ENCODE measurements at places on chromosomes 2 and 18.

DNA sequence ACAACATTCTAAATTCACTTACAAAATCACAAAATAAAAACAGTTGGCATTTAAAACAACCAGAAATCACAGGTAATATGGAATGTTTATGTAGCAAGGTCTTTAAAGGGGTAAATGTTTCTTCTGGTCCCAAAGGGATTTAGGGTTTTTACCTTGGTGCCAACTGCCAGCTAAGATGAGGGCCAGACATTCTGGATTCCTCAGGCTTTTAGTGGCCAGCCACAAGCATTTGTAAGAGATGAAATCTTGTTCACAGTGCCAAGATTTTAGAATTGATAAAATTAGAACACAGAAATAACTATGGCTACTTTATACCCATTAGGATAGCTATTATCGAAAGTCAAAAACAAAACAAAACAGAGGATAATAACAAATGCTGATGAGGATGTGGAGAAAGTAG lies 60.4 kb upstream of the CDKL4 start:
- DNase-seq: no peak

GRCh38 chr2:235920216-235920865 lies 247.8 kb downstream of the GBX2 start:
- no peak for DNase-seq

- DNase-seq: no peak
These were observed 293.5 kb downstream of the SETBP1 start for GRCh38 chr18:44974174-44974573.

- no peak for DNase-seq
These were observed 366.9 kb upstream of the GALNT5 start for GRCh38 chr2:156890529-156891148.

GRCh38 chr2:11457935-11458334 lies 8.0 kb downstream of the E2F6 start:
- no peak for DNase-seq

GRCh38 chr2:121907928-121908327 lies 152.5 kb downstream of the TSN start:
- no peak for DNase-seq

DNA sequence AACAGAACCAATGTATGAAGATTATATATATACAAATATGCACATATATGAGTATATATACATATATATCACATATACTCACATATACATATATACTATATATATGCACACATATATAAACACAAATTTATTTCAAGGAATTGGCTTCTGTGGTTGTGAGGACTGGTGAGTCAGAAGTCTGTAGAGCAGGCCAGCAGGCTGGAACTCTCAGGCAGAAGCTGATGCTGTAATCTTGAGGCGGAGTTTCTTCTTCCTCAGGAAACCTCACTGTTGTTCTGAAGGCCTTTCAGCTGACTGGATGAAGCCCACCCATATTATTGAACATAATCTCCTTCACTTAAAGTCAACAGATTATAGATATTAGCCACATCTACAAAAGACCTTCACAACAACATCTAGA lies 143.9 kb upstream of the CREB1 start:
- DNase-seq: no peak

GRCh38 chr2:186917866-186918265 lies 68.9 kb upstream of the ZSWIM2 start:
- DNase-seq: no peak

DNA sequence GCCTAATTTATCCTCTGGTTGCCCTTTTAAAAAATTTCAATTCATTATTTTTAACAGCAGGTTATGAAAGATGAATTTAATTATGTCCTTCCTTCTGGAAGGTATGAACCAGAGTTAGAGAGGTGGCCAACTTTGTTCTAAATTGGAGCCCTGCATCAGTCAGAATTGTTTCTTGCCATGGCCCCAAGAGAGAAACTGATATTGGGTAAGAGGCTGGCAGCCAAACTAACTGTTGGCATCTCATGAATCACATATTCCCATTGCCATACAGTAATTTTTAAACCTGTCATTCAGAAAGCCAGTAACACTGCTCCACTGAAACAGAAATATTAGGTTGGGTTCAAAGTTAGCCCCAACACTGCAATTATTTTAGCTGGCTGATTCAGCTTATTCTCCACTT lies 67.4 kb downstream of the SMAD2 start:
- DNase-seq: no peak

DNA sequence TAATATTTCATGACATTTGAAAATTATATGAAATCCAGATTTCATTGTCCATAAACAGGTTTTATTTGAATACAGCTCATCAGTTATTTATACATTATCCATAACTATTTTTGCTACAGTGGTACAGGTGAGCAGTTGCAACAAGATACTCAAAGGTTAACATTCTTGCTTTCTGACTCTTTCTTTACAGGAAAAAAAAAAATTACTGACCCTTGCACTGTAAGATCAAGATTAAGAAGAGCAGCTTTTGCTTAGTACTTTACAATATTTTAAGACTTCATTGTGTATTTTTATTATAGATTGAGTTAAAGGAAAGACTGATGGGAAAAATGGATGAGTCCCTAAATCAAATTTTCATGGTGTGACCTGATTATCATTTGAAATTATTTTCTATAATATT lies 11.2 kb downstream of the ETAA1 start:
- no peak for DNase-seq

DNA sequence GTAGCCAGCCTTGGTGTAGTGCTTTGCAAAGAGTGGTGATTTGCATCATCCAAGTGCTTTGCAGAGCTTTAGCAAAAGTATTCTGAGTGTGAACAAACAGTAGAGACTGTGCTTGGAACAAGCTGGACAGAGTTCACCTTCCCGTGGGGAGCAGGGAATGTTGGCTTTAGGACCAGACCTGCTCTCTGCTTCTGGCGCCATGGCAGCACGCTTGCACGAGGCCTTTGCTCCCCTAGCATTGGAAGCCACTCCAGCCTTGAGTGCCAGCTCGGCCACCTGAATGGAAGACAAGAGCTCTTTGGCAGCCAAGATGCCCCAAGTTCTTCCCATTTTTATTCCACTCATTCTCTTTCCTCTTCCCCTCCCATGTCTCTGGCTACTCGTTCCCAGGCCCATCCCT lies 250.8 kb upstream of the OSR1 start:
- DNase-seq: no peak

- DNase-seq: no peak
These were observed at the start of gene LYPD1 for GRCh38 chr2:132669908-132670495. Gene LYPD1 (minus strand): TSS chr2:132670205. CDS start chr2:132669932, 273 bp downstream.

DNA sequence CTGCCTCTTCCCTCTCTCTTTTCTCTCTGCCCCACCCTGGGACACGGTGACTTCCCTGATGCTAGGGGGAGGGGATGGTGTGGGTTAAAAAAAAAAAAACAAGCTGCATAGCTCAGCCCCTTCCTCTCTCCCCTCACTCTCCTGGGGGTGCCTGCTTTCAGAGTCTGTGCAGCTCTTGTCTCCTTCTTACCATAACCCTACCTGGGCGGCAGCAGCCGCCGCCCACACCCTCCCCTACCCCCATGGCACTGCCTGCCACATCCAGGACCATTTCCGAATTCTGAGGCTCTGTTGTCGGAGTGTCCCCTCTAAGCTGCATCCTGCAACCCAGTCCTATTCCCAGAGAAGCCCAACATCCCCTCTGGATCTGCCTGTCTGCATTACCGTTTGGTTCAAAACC lies 16.0 kb downstream of the TTC32 start:
- DNase-seq: no peak

DNA sequence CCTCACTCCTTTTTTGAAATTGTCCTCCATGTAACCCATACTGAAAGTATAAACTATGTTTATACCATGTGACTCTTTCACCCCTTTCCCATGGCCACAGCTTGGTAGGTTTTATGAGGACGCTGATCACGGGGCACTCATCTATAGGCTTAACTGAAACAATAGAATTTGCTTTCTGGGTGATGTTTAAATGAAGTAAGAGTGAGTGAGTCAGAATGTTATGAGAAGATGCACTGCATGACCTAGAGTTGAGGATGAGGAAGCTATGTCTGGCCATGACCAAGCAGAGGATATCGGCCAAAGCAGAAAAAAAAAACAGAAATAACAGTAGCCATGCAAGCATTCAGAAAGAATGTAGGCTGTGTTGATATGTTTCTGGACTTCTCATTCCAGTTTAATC lies 34.9 kb downstream of the SCN1A start:
- no peak for DNase-seq

- DNase-seq: no peak
These were observed 1275.2 kb upstream of the CRIM1 start for GRCh38 chr2:35080231-35080910.

DNA sequence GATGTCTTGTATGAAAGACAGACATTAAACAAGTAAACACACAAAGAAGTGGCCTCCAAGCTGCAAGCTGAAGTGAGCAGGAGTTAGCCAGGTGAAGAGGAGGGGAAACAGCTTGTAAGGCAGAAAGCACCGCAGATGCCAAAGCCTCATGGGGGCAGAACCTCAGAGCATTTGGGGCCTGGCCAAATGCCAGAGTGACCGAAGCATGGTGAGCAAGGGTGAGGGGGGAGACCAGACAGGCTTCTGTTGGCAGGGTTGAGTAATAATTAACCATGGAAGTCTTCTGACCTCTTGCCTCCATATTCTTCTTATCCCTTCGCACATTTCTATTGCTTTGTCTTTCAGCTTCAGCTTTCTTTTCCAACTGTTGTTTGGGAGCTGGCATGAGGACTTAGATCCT lies 5.6 kb downstream of the QPCT start:
- DNase-seq: no peak

DNA sequence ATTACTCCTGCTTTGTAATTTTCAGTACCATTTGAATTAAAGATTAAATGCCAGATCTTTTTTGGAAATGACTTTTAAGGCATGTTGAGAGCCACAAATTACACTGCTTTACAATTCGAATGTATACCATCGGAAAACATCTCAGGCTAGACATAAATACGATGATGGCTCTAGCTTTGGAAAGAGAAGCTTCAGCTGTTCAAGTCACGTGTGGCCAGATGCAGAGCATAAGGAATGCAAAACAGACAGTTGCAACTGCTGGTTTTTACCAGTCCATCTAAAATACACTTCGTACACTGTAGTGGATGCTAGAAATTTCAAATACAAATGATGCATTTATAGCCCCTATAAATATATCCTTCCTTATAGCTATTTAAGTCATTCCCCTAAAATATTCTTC lies 8.0 kb downstream of the ZNF516 start:
- no peak for DNase-seq

DNA sequence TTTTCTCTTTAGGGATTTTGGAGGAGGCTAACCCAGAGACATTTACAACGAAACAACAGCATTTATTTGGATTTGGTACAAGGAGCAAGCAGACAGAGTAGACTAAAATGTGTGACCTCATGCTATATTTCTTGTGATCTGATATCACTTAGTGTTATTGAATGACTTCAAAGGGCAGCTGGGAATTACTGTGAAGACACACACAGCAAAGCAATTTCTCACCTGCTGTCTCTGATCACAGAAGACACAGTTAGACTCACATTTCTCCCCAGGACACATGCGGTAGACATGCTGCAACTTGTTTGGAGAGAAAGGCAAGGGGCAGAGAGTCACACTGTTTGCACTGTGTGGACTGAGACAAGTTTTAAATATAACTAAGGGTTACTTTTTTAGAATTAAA lies 67.5 kb downstream of the LTBP1 start:
- DNase-seq: no peak

- DNase-seq: no peak
These were observed 127.4 kb downstream of the CACNB4 start for GRCh38 chr2:151971301-151972051.

GRCh38 chr18:38966841-38967240 lies 1401.2 kb upstream of the CELF4 start:
- DNase-seq: no peak

- no peak for DNase-seq
These were observed 28.1 kb downstream of the ARHGAP25 start for GRCh38 chr2:68762665-68763064.

DNA sequence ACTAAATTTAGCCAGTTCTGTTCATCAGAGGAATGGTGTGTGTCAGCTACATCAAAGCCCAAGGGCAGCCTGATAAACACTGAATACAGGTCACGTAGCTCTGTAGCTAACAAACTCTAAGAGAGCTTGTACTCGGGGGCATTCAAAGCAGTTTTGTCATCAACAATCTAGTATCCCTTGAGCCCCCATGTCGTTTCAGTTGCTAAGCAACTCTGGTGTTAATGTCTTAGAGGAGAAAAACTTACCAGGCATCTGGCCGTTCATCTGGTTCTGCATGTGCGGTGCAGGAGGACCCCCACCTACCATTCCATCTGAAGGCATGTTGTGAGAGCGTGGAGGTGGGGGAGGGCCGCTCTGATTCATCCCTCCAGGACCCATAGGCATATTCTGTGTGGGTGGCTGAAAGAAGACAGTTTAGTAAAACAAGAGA lies 33.1 kb downstream of the SS18 start:
- DNase-seq: no peak

- no peak for DNase-seq
These were observed 92.2 kb downstream of the C1QL2 start for GRCh38 chr2:119066272-119066804.

DNA sequence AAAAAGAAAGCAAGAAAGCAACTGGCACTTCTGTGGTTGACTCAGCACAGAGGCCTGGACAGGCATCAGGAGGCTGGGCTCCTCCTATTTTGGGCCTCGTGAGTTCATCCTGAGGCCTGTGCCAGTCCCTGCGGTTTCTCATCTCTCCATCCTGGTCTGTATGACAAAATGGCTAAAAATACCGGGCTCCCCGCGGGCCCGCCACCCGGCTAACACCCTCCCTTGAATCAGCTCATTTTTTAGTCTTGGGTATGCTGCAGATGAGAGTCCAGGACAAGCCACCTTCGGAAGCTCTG lies 62.3 kb upstream of the YWHAQ start:
- no peak for DNase-seq

GRCh38 chr2:215919624-215920243 lies 93.6 kb downstream of the MREG start:
- DNase-seq: no peak

DNA sequence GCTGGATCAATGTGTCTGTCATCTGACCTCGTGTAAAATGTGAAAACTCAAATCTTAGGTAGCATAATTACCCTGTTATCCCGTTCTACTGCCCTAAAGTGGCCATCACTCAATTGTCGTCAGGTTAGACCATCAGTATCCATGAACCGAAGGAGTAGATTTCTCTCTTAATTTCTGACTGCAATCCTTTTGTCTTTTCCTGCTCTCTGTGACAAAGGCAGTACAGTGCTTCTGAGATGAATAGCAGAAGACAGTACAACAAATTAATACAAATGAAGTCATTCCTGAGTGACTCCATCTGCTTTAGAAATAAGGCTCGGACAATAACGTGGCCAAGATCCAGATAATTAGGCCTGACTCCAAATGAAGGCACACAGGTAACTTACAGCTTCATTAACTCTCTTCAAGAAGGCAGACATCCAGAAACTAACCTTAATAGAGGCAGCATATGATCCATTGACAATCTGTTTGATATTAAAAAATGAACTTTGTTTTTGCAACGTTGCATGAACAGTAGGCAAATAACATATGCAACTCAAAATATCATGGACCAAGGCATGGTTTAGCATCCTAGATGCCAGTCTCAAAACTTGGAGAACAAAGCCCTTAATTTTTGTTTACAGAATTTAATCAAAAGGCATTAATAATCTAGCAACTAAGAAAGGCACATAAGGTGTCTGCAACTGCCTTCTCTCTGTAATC lies 96.7 kb upstream of the CDH20 start:
- DNase-seq: no peak

Data from stimulated activated CD4-positive, alpha-beta T cell treated with anti-CD3 and anti-CD28 coated beads, Interleukin-2, amount 100 ng/mL, for 4 hours (primary cell).